Choroid plexus epithelial cell (primary cell): ENCODE measurements at places on chromosomes 11 and 22.

DNA sequence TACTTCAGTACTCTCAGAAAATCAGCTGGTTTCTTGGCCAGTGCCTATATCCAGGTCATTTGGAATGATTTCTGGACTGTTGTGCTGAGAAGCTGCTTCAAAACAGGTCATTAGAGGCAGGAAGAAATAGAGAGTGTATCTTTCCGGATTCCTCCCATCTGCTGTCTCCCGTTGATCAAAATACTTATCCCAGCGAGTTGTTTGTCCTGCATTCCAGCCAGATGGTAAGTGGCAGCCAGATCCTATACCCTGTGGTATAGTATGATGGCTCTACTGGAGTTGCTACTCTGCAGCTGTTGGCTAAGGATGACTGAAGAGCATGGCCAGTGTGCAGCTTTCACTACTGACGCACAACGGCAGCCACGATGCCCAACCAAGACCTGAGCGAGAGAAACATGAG is 560.9 kb upstream of the ANO5 start:
- DNase-seq, result no peak

GRCh38 chr11:27353593-27354358 is 9.2 kb downstream of the CCDC34 start:
- DNase-seq, result peak; percentile 73

DNA sequence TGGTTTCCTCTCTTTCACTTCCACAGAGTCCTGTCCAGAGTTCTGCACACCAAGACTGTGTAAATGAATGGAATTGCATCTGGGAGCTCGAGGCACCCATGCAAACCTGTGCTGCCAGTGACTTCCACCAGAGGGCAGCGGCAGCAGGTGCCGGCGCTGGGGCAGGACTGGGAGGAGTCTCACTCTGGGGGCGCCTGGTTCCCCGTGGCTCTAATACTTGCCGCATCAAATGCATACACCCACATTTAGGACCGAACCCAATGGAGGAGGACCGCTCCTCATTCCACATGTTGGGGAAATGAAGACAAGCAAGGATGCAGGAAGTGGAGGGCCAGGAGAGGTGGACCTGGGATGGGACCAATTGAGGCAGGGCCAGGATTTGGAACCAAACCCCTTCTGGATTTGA is 1.1 kb upstream of the CD6 start:
- DNase-seq, result peak; percentile 65

GRCh38 chr11:70493891-70494290 is 95.6 kb downstream of the CTTN start:
- DNase-seq, result no peak

GRCh38 chr11:69646493-69647389 is 5.8 kb downstream of the CCND1 start:
- no peak for DNase-seq

- DNase-seq, result peak; percentile 79
These were observed 26.2 kb upstream of the SLC37A2 start for GRCh38 chr11:125036933-125037332.

- DNase-seq, result peak; percentile 87
These were observed 13.0 kb upstream of the EIF3D start for GRCh38 chr22:36541831-36542411.

- no peak for DNase-seq
These were observed 238.0 kb downstream of the METTL15 start for GRCh38 chr11:28346209-28346608.

DNA sequence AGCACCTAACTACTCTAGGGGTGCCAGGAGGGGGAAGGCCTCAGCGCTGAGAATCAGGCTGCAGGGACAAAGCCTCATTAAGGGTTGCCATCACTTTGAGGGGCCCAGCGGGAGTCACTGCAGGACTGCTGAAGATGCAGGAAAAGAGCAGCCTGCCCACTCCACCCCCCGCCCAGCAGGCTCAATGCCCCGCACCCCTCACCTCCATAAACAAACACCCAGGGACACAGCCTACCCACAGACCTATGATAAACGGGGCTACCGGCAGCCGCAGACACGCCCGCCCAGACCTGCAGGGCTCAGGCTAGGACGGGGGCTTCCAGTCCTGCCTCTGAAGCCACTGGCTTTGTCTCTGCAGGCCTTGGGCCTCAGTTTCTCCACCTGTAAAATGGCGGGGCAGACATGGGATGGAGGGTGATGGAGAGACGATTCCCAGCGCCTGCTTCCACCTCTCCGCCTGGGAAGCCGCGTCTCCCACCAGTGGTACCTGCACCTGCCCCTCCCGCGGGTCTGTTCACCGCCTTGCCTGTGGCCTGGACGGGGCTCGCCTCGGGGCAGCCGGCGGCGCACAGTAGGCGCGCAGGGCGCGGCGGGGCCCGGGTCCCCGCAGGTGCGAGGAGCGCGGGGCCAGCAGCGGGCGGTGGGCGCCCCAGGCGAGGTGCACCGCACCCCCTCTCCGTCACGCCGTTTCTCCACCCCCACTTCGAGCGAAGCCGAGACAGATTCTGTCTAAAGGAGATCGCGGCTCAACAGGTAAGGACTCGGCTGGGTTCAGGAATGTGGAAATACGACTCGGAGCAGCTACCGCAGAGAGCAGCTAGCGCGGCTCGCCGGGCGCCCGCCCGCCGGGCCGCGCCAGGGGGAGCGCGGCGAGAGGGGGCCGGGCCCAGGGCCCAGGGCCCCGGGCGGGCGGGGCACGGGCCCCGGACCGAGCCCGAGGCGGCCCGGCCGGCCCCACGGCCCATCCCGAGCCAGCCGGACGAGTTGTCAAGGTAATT is 1.5 kb downstream of the WNT7B start:
- no peak for DNase-seq
